ENCODE measurements at places on chromosomes 12 and 14.

- no peak for DNase-seq
These were observed 62.8 kb upstream of the SLC35F4 start for GRCh38 chr14:57928732-57929131.

GRCh38 chr12:80183939-80184338 lies 84.6 kb downstream of the OTOGL start:
- DNase-seq: no peak

DNA sequence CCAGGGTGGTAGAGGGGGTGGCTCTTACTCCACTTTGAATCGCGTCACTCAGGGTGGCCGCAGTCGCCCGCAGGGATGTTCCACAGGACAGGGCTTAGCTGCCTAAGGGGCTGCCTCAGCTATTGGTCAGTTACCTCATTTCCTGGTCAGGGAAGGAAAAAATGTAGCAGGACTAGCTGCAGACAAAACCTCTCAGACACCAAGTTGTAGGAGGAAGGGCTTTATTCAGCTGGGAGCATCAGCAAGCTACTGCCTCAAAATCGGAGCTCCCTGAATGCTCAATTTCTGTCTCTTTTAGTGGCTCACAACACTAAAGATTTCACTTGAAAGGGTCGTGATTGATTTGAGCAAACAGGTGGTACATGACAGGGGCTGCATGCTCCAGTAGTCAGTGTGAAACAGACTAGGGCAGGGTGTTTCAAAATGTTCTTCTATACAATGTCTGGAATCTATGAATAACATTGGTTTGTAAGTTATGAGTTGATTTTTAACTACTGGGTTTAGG lies 6.4 kb upstream of the CLEC6A start:
- no peak for DNase-seq

DNA sequence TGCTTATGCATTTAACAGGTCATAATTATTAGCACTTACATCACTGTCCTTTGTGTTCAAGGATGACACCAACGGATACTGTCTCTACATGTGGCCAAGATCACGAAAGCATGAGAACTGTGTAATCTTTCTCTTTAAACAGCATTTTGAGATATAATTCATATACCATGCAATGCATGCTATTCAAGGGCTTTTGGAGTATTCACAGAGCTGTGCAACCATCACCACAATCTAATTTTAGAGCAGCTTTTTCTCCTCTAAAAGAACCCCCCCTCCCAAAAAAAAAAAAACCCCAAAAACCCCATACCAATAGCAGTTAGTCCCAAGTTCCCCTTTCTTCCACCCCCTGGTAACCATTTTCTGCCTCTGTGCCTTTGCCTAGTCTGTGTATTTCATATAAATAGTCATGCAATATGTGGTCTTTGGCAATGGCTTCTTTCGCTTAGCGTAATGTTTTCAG lies 60.6 kb downstream of the SPRING1 start:
- DNase-seq: no peak

DNA sequence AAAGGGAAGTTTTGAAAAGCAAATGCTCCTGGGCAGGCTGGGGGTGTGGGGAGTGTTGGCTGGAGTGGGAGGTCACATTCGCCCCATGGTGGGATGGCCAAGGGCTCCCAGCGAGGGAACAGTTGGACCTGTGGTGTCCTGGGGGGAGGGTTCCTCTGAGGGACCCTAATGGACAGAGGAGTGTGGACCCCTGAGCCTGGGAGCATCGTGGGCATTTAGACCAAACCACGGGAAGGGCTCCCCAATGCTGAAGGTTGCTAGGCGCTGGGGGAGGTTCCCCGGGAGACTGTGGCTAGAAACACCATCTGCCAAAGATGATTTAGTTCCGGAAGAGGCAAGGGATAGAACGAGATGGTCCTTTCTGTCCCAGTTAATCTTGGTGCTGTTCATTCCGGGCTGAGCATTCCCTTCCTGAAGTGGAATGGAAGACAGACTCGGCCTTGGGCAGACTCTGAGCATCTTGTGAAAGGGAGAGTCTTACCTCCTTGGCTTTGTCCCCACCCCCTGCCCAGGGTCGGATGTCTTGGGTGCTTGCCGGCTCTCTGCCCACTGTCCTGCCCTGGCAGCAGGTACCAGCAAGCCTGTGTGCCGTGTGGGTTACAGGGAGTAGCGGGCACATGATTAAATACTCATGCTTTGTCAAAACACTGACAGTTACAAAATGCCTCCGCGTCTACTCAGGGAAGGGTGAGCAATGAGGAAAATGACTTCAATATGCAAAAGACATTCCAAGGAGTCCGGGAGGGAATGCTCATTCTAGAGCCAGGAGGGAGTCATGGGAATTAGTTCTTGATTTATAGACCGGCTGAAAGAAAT lies 215.9 kb downstream of the CACNA1C start:
- no peak for DNase-seq

DNA sequence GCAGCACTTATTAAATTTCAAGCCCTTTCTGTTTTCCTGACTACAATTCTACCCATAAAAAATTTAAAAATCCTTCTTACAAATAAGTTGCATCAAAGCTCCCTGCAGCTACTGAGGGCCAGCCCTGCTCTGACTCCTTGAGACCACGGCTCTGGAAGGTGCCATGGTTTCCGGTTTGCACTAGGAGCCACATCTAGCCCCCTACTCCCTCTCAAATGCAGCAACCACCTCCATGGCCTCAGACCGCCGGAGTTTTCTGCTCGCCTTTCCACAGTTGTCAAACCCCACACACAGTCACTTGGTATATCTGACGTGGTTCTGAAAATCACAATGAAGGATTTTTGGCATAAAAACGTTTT lies 30.1 kb downstream of the P2RX4 start:
- no peak for DNase-seq

- no peak for DNase-seq
These were observed 13.7 kb downstream of the FGF6 start for GRCh38 chr12:4431866-4432265.

DNA sequence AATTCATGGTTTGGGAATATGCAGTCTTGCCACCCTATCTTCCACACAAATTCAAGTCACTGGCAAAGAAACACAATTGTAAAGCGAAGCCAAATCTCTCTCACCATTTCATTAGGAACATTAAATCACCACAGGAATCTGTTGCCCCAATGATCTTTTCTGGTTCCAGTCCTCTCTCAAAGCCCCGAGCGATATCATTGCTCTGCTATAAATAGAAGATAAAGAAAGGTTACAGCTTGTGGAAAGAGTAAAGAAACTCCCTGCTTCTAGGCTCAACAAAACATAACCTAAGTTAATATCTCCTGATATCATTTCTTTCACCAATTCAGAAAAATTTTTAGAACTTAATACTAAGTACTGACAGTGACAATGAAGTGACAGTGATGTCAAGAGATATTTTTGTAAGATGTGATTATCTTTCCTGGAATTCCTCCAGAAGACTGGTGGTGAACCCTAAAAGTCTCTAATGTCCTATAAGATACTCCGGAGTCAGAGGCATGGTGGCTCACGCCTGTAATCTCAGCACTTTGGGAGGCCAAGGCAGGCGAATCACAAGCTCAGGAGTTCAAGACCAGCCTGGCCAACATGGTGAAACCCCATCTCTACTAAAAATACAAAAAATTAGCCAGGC lies 33.8 kb downstream of the CBX5 start:
- DNase-seq: no peak

GRCh38 chr12:53738406-53739213 lies 11.4 kb upstream of the CALCOCO1 start:
- peak; percentile 41 for DNase-seq

DNA sequence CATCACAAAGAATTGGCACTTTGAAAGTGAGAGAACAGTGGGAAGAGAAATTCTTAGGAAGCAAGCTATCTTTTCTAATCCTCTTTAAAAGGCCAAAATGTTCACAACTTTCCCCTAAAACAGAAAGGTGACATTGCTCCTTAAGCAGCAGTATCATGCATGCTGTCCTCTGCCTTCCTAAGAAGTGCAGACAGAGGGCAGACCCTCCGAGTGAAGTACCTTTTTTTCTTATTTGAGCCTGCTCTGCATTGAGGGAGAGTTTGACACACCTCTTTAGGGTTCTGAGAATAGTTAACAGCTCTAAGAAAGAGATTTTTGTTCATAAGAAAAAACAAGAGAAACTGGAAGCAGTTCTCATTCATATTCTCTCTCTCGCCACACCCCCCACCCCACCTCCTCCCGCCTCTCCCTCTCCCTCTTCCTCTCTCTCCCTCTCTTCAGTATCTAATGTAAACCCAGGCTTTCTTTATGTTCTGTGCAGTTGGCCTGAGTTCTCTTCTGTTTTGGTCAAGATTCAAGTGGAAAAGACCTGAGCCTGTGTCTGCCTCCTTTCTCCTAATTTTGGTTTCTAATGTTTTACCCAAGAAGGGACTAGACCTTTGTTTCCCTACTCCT lies 709.1 kb downstream of the DIO2 start:
- no peak for DNase-seq

- DNase-seq: no peak
These were observed 4.9 kb downstream of the B4GALNT3 start for GRCh38 chr12:464484-465267.

DNA sequence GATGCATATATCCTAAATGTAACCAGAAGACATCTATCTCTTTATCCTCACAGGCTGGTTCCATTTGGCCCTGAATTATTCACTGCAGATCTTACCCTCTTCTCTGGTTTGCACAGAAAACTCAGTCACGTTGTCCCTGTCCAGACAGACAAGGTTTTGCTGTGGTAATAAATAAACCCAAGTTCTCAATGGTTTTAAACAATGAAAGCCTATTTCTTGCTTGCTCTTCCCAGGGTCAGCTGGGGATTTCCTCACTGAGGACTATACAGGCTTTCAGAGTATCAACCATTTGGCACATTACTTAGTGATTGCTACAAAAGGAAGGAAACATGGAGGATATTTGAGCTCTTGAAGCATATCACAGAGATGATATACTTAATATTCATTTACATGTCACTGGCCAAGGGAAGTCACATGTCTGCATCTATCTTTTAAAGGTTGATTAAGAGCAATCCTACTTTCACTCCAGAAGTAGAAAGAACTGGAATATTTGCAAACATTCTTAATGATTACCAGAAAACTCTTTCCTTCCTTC lies 24.4 kb upstream of the E2F7 start:
- no peak for DNase-seq

GRCh38 chr14:87916886-87917275 lies 76.1 kb downstream of the GALC start:
- no peak for DNase-seq

- no peak for DNase-seq
These were observed 29.6 kb upstream of the VPS33A start for GRCh38 chr12:122295877-122296276.

DNA sequence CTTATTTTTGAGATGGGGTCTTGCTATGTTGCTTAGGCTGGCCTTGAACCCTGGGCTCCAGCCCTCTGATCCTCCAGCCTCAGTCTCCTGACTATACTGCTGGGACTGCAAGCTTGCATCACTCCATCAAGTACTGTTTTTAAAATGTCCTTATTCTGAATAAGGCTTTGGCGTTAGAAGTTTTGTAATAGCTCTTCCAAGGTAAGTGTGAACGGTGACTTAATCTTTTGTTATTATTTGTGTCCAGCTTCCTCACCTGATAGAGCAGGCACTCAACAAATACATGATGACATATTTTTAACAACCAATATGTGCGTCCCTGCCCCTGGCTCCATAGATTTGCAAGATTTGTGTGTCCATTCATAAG lies 1.4 kb downstream of the C1RL start:
- DNase-seq: no peak

DNA sequence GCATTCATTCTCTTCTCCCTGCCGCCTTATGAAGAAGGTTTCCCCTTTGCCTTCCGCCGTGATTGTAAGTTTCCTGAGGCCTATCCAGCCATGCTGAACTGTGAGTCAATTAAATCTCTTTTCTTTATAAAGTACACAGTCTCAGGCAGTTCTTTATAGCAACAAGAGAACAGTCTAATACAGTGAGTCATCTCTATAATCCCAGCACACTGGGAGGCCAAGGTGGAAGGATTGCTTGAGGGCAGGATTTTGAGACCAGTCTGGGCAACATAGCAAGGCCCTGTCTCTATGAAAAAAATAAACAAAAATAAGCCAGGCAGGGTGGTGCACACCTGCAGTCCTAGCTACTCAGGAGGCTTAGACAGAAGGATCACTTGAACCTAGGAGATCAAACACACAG lies 259.9 kb downstream of the CEP128 start:
- no peak for DNase-seq

GRCh38 chr12:94922561-94922960 lies 80.9 kb downstream of the NDUFA12 start:
- DNase-seq: no peak

GRCh38 chr12:132327336-132328171 lies 1.8 kb downstream of the GALNT9 start:
- DNase-seq: no peak

- DNase-seq: no peak
These were observed 78.1 kb upstream of the GPR68 start for GRCh38 chr14:91322623-91323022.

DNA sequence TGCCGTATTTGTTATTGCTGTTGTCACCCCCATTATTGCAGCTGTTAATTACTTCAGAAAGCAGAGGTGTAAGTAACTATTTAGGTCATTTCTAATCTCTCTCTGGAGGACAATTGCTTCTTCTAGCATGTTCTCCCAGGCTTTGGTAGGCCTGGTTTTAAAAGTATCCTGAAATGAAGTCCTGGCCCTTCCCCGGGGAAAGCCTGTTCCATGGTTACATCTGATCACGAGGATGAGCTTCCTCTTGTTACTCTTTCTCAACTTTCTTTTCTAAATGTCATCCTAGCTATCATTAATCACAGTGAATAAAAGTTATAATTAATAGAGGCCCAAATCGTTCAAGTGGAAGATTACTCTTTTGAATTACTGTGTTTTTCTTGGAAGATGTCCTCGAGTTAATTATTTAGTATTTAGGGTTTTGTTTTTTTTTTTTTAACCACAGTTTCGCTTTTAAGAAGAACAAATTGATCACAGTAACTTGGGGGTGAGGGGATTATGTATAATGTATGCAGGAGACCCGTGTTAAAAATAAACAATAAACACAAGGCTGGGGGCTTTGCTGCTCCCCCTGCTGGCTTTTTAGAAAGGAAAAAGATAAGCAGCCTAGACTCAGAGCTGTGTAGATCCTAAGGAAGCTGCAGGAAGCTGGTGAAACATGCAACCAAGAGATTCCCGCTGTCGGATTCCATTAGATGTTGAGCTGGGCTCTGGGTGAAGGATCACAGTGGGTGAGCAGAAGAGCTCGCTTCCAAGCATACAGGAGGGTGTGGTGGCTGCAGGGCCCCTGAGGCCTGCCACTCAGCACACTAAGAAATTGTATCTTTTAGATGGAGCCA lies 420.1 kb downstream of the FUT8 start:
- no peak for DNase-seq

- DNase-seq: no peak
These were observed 19.1 kb upstream of the CEP170B start for GRCh38 chr14:104845834-104846441.

DNA sequence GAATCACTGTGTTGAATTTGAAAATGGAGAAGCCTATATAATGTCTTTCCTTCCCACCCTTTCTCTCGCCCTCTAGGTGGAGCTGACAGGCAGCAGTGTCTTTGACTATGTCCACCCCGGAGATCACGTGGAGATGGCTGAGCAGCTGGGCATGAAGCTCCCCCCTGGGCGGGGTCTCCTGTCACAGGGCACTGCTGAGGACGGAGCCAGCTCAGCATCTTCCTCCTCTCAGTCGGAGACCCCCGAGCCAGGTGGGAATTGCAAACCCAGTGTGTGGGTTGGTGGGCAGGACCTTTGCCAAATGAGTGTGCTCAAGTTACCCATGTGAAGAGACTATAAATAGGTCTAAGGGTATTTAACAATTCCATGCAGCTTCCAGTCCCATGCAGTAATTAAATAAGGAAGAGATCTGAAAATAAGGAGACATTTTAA lies 274.7 kb downstream of the EGLN3 start:
- no peak for DNase-seq

All from CD8-positive, alpha-beta memory T cell (primary cell).